ENCODE measurements at places on chromosomes 16 and 17. TPM values are rescaled to one million over a fixed set of nuclear protein-coding genes. Genes with fewer than 3 reads are reported as not detected.

DNA sequence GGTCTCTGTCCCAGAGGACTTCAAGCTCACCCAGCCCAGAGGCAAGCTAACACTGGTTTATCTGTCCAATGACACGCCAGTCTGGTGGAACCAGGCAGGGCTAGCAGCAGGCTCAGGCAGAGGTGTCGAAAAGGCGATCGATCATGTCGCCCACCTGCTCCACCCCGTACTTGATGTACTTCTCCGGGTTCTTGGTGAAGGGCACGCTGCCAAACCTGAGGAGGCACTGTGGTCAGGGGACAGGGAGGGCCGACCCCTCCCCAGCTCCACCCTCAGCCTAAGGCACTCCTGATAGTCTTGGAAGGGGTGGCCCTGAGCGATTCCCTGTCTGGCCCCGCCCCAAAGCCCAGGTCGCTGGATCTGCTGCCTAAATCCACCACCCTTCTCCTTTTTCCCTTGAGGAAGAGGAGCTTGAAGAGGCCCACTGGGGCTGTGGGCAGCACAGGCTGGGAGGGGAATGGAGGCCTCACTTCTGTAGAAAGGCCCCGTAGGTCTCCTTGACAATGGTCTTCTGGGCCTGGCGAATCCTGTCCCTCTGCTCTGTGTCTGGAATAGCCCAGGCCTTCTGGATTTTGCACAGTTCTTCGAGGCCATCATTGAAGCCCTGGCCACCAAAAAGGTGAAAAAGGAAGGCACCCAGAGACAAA lies 4.7 kb downstream of the ZACN start:
- no peak for DNase-seq
- H3K4me1 ChIP-seq: peaks cover 13% of the 10 kb centered on the region
- no peaks in the 10 kb centered on the region for H3K27me3 ChIP-seq
- H3K4me3 ChIP-seq: no peak overlapping the region

DNA sequence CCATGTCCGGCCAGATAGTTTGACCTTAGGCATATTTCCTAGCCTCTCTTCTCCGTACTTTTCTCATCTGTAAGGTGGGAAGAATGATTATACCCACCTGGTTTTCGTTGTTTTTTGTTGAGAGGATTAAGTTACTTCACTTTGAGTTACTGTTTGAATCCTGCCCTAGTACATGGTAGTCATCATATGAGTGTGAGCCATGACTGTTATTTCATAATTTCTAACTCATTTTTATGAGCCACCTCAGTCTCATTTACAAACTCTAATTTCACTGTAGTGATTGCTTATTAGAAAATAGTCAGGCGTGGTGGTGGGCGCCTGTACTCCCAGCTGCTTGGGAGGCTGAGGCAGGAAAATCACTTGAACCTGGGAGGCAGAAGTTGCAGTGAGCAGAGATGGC lies 45.1 kb downstream of the YPEL2 start:
- H3K4me1 ChIP-seq: peaks cover 49% of the 10 kb centered on the region
- H3K36me3 ChIP-seq: no peaks in the 10 kb centered on the region
- no peak overlapping the region for H3K27ac ChIP-seq

- no peaks in the 10 kb centered on the region for H3K36me3 ChIP-seq
- H3K27ac ChIP-seq: no peak overlapping the region
- H3K27me3 ChIP-seq: no peaks in the 10 kb centered on the region
- no peak overlapping the region for H3K4me3 ChIP-seq
- H3K4me1 ChIP-seq: peaks cover 84% of the 10 kb centered on the region
- no peak for DNase-seq
Measured at GRCh38 chr17:38354466-38354865, 2.8 kb downstream of the SOCS7 start.

DNA sequence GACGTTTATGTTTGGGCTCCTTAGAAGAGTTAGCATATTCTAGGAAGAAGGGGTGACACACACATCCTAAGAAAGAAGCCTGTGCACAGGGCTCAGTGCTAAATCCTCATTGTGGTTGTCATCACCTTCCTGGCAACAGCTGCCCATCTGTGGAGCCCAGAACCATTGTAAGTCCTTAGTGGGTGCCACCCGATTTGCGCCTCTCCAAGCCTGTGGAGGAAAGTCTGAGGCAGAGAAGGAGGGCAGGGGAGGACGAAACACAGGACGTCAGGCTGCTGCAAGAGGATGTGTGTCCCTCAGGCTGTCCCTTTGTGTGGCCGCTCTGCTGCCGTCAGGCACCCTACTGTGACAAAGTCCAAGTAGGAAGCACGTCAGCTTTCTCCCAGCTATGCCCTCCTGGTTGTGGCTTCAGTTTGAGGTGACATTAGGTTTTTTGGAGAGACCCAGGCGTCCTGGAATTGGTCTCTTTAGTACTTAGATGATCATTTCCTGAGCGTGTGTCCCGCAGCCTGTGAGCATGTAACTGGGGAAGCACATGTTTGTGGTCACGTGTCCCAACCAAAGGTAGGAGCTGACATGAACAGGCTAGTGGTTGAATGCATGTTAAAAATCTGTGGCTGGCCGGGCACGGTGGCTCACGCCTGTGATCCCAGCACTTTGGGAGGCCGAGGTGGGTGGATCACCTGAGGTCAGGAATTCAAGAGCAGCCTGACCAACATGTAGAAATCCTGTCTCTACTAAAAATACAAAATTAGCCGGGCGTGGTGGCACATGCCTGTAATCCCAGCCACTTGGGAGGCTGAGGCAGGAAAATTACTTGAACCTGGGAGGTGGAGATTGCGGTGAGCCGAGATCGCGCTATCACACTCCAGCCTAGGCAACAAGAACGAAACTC lies 10.7 kb downstream of the CLUAP1 start:
- no peaks in the 10 kb centered on the region for H3K27me3 ChIP-seq
- H3K36me3 ChIP-seq: peaks cover 40% of the 10 kb centered on the region
- H3K4me1 ChIP-seq: peaks cover 11% of the 10 kb centered on the region
- no peak overlapping the region for H3K4me3 ChIP-seq

GRCh38 chr17:4008082-4008435 lies 43.8 kb upstream of the ATP2A3 start:
- no peaks in the 10 kb centered on the region for H3K27me3 ChIP-seq
- H3K27ac ChIP-seq: no peak overlapping the region
- peaks cover 32% of the 10 kb centered on the region for H3K4me1 ChIP-seq
- no peak for DNase-seq
- no peak overlapping the region for H3K4me3 ChIP-seq

DNA sequence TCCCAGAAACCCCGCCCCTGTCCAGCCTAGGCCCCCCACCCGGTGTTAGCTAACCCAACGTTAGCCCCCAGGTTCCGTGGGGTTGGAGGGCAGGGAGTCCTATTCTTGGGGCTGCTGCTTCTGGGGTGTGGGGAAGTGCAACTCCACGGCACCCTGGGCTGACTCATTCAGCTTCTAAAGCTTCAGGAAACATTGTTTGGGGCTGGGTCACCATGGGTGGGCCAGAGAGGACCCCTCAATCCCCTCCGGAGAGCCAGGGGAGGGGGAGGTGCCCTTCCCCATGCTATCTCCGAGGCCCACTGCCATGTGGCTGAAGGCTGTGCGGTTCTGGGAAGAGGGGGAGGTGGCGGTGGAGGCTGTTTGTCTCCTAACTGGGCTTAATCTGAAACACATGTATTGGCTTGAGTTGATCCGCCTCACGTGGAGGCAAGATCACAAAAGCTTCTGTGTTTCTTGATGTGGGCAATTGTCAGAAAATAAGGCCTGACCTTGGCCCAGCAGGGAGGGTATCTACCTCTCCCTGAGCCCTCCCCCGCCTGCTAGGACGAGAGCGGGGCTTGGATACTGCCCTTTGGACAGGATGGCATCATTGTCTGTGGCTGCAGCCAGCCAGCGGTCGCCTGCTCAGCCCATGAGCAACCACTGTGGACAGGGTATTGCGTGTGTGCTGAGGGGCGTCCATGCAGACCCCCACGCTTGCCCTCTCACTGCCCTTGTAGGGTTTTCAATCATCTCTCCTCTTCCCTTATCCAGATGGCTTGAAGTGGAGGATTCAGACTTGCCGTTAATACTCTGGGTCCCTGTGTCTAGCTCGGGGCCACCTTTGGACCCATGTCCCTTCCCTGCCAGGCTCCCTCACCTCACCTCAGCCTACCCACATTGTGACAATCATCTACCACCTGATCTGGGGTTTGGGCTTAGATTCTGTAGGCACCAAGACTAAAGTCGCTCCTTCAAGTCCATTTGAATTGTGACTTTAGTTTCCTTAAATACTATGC lies 1.3 kb downstream of the SERPINF1 start:
- H3K27me3 ChIP-seq: no peaks in the 10 kb centered on the region
- H3K4me1 ChIP-seq: peaks cover 53% of the 10 kb centered on the region

Gene KRT28
- not detected for total RNA-seq

Gene CCL14
- 1.3 TPM for total RNA-seq

Gene SPG7
- 63.9 TPM for total RNA-seq

Gene UTS2R
- total RNA-seq: 0.13 TPM

Measured in HepG2 (cell line).